Cardiac fibroblast (primary cell): ENCODE measurements at places on chromosomes 7 and 10.
A peak's percentile ranks its signal among the peaks of the same experiment; 100 is the strongest.

GRCh38 chr10:12589791-12590190 is 240.4 kb downstream of the CAMK1D start:
- no peak for DNase-seq

DNA sequence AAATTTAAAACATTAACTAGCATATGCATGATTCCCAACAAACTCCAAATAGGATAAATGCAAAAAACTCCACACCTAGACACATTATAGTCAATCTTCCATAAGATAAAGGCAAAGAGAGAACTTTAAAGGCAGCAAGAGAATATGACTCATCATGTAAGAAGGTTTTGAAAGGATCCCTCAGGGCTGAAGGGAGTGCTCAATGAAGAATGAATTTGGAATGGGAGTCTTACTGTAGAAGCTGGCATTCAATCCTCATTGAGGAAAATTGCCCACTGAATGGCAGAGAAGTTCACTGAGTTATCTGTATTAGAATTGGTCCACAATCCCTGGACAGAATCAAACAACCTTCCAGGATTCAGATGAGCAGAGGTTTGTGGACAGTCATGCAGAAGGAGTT is 26.1 kb upstream of the ZNF365 start:
- DNase-seq = no peak

- no peak for DNase-seq
Measured at GRCh38 chr10:65415318-65415717, 1510.5 kb upstream of the LRRTM3 start.

GRCh38 chr7:12493863-12494686 is 76.4 kb upstream of the SCIN start:
- DNase-seq = peak; percentile 9

- no peak for DNase-seq
Measured at GRCh38 chr7:159125104-159125954, 19.3 kb downstream of the VIPR2 start.

GRCh38 chr7:77796109-77796508 is 2.1 kb downstream of the TMEM60 start:
- no peak for DNase-seq

GRCh38 chr10:86962136-86962980 is 4.0 kb downstream of the SNCG start:
- DNase-seq = no peak

DNA sequence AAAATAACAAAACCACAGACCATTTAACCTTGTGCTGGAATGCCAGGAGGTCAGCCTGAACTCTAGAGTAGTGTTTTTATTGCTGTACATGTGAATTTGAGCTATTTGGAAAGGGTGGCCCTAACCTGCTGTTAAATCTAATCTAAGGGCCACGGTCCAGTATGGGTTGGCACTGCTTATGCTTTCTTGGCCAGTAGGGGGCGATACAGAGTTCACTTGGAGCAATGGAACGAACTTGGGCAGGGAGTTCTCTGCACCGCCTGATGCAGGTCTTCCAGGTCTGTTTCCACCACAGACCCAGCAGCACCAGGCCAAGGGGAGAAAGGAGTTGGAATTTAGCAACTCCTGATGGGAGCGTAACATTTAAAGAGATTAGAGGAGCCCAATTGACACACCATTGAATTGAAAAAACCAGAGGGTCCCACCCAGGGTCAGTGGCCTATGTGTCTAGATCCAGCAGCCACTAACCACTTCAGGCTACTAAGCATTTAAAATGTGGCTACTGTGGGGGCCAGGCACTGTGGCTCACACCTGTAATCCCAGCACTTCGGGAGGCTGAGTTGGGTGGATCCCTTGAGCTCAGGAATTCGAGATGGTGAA is 75.7 kb upstream of the EFCAB10 start:
- peak; percentile 47 for DNase-seq
